ENCODE measurements at places on chromosomes 12 and 14.

- DNase-seq, result no peak
Measured at GRCh38 chr14:87966816-87967215, 26.2 kb downstream of the GALC start.

- DNase-seq, result no peak
Measured at GRCh38 chr14:95340201-95340697, 20.5 kb upstream of the CLMN start.

- DNase-seq, result no peak
Measured at GRCh38 chr14:58739674-58740073, 101.9 kb downstream of the DACT1 start.

DNA sequence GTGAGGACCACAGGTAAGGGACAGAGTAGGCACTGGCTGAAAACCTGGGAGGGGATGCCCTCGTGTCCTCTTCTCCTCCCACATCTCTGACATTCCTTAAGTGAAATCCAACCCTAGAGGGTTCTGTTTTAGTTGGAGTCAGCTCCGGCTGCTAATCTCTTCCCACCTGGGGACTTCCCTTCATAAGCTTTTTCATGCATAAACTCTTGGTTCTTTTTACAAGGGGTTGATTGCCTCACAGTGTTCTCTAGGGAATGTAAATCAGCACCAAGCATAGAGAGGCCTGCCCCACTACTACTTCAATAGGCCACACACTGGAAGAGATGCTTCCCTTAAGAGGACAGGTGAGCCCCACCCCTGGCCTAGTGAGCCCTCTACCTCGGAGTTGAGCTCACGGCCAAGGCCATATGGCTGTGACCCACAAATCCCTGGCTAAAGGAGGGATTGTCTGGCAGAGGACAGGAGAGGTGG lies 3.2 kb upstream of the SYNDIG1L start:
- DNase-seq, result no peak

DNA sequence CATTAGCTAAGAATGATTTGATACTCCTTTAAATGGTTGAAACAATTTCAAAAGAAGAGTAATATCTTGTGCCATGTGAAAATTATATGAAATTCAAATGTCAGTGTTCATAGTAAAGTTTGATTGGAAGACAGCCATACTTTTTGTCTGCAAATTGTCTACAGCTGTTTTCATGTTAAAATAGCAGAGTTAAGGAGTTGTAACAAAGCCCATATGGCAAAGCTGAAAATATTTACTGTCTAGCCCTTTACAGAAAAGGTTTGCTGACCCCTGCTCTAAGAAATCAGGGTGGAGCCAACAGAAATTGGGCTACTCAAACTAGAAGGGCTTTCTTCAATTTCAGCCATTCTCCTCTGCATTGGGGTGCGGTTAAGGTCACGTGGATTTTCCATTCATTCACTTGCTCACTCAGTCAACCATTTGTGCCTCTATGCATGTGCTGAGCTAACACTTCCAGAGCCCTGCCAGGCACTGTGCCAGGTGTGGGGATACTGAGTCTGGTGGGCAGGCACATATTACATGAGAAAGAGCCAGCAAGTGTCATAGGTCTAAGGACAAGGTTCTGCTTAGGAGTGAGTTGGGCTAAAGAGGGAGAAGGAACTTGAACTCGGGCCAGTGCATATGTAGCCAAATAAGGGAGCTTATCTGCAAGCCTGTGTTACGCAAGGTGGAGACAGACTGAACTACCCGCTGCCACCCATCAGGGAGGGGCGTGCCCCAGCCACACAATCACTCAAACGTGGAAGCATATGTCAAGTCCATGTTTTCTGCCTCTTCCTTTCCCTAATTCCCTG lies 139.8 kb upstream of the NOS1 start:
- no peak for DNase-seq
